ENCODE measurements at places on chromosomes 5 and 9.

DNA sequence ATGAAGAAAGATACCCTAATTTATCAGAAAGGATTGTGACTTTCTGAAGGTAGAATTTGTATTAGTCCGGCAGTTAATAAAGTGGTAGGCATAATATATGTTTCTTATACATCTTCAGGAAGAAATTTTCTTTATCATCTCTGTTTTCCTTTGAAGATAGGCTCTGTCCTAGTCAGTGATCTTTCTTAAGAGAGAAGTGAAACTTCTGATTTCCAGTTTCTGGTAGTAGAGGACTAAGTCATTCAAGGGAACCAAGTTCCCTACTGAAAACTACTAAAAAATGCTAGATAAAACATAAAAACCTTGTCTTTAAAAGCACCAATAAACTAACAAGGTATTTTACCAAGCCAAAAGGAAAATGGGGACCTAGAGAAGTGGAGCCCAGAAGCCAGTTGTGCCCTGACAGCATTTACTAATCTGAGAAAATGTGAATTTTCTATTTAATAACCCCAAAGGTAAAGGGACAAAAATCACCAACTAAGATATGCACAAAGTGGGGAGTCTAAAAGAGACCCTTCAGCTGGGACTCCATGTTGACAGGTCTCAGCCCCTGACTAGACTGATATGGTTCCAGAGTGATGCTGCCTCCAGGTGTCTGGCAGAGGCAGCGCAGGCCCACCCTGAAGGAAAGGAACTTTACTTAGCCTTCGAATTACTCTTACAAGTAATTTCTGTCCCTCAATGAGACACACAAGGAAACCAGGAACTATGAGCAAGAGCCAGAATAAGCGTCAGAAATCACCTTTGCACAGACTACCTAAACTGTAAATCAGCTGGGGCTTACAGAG lies 72.7 kb downstream of the FAM78A start:
- DNase-seq, result no peak

GRCh38 chr5:31962351-31962751 lies 211.8 kb downstream of the GOLPH3 start:
- DNase-seq, result no peak

DNA sequence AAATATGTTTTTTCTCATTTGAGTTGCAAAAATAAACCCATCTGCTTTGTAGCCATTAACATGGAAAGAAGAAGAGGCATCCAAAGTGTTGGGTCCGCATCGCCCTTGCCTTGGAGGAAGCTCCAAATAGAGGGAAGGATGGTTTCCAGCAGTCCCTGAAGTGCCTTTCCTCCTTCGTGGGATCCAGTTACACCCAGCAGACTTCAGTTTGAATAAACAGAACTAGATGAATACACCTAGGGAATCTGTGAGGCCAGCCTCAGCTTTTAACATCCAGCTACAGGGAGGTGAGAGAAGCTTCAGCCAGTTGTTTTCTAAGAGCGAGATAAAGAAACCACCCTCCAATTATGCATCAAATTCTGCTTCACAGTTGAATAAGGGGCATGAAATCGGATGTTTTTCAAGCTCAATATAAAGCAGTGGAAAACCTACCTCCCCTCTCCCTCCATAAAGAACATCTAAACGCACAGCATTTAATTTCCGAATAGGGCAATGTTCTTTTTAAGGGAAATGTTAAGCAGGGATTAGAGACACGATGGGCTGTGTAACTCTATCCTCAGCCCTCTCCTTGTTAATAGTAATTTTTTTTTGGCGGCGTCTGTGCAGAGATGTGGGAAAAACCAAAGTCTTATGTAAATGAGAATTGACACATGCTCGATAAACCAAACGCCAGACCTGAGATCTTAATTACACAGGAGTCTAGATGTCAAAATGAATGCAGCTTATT lies 264.7 kb downstream of the SLIT3 start:
- no peak for DNase-seq

DNA sequence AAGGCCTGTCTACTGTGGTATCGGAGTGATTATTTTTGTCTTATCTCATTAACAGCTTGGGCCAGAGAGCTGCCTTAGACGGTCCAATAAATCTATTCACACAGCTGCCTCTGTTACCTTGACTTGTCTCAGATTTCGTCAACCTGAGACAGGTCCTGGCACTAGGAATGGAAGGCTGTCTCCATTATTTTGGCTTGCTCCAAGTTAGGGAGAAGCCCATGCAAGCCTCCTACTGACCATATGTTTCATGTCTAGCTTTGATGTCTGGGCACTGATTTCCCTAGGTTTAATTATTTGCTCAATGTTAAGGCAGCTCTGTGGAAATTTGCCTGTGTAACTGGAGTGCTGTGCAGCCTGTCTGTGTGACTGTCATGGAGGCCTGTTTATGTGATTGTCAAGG lies 12.4 kb upstream of the RALGPS1 start:
- no peak for DNase-seq

DNA sequence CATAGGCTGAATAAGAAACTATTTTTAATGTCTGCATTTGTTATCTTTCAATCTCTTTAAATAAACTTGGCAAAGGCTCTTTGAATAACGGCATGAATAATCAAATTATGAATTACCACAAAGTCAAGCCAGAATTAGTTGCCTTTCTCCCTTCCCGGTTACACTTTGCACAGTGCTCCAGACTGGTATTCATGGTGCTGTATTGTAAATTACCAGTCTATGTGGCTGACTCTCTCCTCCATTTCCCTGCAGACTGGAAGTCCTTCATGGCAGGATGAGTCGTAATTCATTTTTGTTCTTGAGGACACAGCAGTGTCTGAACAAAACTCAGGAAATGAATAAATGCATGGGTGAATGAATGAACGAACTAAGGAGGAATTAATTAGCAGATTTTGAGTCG lies 142.9 kb downstream of the GNA14 start:
- no peak for DNase-seq

GRCh38 chr9:1550636-1551035 lies 464.5 kb upstream of the SMARCA2 start:
- no peak for DNase-seq

- DNase-seq, result no peak
Measured at GRCh38 chr5:153555420-153556114, 65.1 kb downstream of the GRIA1 start.

- no peak for DNase-seq
Measured at GRCh38 chr5:96788112-96788749, 19.5 kb downstream of the ERAP1 start.

GRCh38 chr5:135891268-135891667 lies 4.4 kb downstream of the IL9 start:
- no peak for DNase-seq

- no peak for DNase-seq
Measured at GRCh38 chr9:347667-348292, 133.1 kb downstream of the DOCK8 start.

DNA sequence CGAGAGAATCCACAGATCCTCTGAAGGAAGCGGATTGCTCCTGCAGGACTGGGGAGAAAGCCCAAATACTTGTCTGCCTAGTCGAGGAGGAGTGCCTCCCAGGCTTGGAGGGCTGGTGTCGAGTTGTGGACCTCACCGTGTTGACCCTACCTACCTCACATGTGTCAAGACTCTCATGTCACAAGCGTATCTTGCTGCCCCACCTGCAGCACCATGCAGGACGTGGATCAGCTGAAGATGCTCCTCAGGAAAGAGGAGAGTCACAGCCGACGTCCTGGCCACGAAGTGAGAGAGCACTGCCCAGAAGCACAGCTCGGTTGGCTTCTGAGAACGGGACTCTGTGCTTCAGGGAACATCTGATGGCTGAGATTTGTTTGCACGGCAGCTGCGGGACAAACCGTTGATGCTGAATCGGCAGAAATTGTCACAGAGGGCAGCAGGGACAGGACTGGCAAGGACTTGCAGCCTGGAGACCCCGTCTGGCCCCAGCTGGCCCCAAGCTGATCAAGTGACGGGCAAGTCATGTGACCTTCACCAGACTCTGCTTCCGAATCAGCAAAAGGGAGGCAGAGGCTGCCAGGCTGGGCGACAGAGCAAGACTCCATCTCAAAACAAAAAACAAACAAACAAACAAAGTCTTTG lies 119.1 kb upstream of the ITGA1 start:
- no peak for DNase-seq

DNA sequence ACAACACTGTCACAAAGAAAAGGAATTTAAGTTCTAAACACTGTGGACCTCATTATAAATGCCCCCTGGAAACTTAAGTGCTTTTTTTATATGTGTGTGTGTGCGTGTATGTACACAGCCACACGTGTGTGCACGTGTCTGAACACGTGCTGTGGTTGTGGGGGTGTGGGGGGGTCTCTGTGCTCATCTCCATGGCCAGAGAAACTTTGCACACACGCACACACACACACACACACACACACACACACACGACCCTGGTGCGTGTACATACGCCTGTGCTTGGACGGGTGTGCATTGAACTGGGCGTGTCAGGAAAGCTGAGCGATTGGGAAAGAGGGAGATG lies 27.9 kb downstream of the AMBP start:
- DNase-seq, result no peak

- DNase-seq, result no peak
Measured at GRCh38 chr9:133476036-133476931, 2.6 kb downstream of the SLC2A6 start.

- DNase-seq, result no peak
Measured at GRCh38 chr5:170445936-170446335, 56.8 kb upstream of the KCNMB1 start.

- DNase-seq, result no peak
Measured at GRCh38 chr9:114412048-114412683, 24.4 kb upstream of the AKNA start.

DNA sequence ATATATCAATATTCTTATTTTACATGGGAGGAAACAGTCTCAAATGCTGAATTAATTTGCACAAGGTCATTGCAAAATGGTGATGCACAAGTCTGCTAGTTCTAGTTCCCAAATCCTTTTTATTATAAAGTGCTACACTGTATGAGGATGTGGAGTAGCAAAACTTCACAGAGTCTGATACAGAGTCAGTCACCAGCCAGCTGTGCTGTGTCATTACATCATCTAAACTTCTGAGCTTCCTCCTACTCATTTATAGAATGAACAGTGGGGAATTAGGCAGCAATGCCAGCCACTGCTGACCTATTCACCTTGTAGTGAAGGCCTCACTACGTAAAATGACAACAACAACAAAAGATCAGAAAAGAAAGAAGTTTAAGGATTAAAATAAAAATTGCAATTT lies 357.8 kb downstream of the TMEM167A start:
- DNase-seq, result no peak

DNA sequence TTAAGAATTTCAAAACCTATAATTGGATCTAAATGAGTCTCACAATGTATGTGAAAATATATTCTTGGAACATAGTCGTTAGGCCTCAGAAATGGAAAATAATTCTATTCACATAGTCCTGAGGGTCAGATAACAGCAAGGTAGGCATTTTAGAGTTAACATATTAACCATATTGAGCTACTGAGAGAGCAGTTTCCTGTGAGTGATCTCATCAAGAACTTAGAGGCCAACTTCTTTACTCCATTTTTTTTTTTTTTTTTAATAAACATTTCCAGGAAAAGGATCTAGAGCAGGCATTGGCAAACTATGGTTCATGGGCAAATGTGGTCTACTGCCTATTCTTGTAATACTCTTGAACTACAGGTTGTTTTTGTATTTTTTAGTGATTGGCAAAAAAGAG lies 26.6 kb downstream of the RAB24 start:
- DNase-seq, result no peak

DNA sequence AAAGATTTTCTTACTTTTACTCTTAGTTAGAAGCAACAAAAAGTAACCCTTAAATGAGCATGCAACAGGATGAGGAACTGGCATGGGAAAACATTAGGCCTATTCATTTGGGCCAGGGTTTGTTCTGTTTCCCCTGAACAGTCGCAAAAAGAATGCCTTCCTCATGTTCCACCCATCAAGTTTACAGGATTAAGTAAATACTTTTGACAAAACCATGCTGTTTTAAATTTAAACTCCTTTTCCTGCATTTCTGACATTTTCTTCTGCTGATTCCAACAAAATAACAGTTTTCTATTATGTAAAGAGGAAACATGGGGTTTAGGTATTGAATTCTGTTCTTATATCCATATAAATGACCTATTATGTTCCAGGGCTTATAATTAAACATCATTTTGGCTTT lies 236.6 kb upstream of the ACTBL2 start:
- no peak for DNase-seq

DNA sequence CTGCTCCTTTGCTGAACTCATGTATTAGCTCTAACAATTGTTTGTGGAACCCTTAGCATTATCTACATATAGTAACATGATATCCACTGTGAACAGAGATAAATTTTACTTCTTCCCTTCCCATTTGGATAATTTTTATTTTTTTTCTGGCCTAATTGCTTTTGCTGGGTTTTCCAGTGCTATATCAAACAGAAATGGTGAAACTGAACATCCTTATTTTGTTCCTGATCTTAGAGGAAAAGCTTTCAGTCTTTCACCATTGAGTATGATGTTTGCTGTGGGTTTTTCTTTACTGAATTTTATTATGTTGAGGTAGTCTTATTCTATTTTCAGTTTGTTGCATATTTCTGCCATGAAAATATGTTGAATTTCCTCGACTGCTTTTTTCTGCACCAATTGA lies 44.8 kb upstream of the STARD4 start:
- DNase-seq, result no peak

DNA sequence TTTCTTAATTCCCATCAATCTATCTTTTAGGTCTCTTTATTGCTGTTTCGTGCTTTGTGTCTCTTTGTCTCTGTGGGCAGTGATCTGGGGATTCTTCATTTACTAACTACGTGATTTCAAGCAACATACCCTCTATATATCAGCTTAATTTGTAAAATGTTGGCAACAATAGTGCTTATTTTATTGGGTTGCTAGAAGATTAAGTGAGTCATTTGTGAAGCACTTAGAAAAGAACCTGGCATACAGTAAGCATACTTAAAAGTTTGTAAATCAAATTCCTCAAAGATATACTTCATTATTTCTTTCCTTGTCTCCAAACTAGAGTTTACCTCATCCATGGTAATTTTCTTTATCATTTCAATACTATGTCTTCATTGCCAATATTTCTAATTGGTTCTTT lies 669.7 kb downstream of the MAT2B start:
- no peak for DNase-seq

- DNase-seq, result no peak
Measured at GRCh38 chr5:171981847-171982246, 24.6 kb downstream of the FBXW11 start.

DNA sequence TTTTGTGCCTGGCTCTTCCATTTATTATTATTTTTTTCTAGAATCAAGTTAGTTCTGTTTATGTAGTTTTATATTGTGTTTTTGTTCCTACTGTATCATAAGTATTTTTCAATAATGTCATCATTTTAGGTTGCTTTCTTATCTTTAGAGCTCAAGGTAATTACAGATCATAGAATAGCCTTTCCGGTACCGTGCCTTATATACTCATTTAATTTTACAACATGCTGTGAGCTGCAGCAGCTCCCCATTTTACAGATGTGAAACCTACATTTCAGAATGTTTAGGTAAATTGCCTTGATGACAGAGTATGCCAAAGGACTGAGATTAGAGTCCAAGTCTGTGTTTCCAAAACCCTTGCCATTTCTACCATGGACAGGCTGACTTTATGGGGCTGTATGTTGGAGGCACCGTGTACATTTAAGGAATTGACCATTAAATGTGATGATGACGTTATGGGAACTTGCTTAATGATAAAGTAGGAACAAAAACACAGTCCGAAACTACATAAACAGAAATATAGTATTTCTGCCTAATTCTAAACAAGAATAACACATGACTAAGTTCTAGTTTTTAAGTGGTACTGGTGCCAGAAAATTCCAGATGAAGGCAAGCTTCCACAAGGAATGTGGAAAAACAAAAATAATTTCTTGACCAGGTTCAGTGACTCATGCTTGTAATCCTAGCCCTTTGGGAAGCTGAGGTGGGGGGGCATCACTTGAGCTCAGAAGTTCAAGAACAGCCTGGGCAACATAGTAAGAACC lies 97.7 kb downstream of the IQGAP2 start:
- no peak for DNase-seq

GRCh38 chr9:4680750-4681149 lies 1.4 kb downstream of the CDC37L1 start:
- DNase-seq, result no peak

All from stimulated activated CD4-positive, alpha-beta T cell treated with anti-CD3 and anti-CD28 coated beads, Interleukin-4, amount 100 ng/mL, for 4 hours (primary cell).